ENCODE measurements at places on chromosomes 3 and 15.

- DNase-seq: no peak
Observed at GRCh38 chr3:197331131-197331530, 32.7 kb upstream of the DLG1 start.

- DNase-seq: peak; percentile 41
Observed at GRCh38 chr3:41198526-41198925, 779 bp upstream of the CTNNB1 start.

GRCh38 chr3:66397745-66398144 lies 103.1 kb downstream of the LRIG1 start:
- no peak for DNase-seq

DNA sequence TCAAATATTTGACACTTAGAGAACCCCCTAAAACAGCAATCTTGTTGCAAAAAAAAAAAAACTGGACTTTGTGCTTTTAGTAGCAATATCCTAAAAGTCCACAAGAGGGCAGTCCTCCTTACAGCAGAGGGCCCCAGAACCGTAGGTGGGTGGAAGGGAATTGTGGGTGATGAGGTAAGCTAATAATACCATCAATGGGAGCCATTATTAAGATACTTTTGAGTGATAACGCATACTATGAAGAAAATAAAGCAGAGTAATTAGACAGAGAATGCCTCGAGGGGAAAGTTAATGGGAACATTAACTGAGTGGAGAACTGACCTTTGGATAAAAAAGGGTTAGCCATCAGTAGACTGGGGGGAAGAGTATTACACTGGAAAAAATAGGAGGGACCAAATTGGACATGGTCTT lies 229.9 kb downstream of the THRB start:
- DNase-seq: no peak

DNA sequence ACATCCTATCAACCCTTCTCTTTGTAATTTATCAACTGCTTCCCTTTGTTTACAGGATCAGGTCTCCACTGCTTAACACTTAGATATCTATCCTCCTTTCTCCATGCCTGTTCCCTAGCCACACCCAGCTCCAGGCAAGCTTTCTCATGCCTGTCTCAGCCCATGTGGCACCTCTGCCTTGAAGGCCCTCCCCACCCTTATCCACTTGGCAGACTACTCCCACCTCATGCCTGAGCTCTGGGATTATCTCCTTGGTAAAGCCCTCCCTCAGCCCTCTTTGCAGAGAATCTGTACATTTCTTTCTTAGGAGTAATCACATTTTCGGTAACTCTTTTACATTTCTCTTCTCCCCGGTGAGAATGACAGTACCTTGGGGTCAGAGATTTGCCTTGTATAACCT lies 96.0 kb downstream of the ATP1B3 start:
- DNase-seq: no peak

DNA sequence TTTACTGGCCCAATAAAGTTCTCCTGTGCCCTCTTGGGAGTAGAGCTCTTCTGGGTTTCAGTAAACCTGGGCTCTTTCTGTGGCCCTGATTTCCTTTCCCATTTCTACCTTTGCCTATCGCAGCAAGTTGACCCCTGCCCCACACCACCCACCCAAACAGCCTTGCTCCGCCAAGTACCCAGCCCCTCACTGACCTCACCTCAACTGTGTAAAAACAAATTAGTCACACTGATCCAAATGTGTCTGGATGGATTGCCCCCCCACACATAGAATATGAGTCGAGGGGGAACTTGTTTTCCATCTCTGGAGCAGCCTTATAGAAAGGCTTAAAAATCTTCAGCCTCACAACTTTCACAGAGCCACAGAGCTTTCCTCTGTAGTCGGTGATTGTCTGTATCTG lies 28.6 kb upstream of the VEPH1 start:
- DNase-seq: no peak

DNA sequence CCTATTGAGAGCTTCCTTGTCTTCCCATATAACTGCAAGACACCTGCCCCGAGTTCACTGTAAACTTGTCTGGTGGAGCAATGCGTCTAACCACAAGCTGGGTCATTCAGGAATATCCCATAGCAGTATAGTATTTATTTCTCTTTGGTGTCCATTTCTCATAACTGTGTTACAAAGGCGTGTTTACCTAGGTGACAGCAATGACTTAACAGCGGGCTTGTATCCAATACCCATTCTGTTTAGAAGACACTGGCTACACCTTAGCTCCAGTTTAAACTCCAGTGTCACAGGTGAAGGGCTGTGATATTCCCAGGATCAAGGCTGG lies 24.3 kb downstream of the ATP10A start:
- DNase-seq: no peak

DNA sequence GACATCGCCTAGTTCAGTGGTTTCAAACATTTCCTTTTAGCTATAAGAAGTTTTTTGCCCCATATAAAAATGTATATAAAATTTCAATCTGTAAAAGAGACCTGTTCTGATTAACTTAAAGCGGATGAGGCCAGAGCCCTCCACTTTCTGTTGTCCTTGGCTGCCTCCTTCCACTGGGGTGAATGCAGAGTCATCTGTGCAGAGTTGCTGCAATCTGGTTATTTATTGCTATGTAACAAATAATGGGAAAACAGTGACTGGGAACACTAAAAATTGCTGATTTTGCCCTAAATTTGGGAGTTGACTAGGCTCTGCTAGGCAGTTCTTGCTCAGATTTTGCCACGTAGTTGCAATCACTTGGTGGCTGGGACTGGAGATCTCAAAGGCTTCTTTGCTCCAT lies 637.8 kb downstream of the GRM7 start:
- no peak for DNase-seq

GRCh38 chr3:160049988-160050387 lies 61.4 kb downstream of the IL12A start:
- DNase-seq: no peak

DNA sequence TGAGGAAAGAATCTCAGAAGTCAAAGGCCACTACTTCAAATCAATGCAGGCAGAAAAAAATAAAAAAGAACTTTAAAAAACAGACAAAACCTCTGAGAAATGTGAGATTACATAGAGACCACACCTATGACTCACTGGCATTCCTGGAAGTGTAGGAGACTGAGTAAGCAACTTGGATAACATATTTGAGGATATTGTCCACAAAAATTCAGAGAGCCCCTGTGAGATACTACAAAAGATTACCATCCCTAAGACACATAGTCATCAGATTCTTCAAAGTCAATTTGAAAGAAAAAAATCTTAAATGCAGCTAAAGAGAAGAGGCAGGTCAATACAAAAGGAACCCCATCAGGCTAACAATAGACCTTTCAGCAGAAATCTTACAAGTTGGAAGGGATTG lies 887.3 kb downstream of the NTRK3 start:
- no peak for DNase-seq

DNA sequence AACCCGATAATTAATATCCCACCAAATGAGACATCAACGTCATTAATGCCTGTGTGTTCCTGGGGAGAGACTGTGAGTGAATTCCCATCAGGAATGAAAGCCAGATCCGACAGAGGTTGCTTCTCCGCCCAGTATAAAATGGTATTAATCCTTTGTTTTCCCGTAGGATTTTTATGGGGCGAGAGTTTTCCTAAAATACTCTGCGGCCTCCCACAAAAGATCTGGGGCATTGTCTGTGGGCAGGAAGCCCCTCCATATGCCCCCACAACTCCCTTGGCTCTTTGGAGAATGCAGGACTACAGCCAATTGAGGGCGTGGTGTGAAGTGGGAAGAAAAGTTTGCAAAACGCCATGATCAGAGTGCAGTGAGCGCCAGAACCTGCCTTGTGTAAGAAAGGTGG lies 26.7 kb downstream of the ZIC4 start:
- no peak for DNase-seq

DNA sequence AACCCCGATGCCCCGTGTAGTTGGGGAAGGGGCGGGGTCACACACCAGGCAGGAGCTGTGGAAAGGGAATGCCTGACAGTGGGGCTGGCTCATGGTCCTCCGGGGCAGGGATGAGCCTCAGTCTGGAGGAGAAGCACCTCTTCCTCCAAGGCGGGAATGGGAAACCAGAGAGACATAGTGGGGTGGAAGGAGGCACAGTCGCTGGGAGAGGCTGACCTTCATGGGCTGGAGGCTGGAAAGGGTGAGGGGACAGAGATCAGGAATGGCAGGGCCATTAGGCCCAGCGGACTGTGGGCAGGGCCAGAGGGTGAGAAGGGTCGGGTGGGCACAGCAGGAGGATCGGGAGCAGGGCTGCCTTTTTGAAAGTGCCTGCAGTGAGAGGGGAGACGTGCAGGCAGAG lies 65.8 kb upstream of the LINGO1 start:
- DNase-seq: no peak

DNA sequence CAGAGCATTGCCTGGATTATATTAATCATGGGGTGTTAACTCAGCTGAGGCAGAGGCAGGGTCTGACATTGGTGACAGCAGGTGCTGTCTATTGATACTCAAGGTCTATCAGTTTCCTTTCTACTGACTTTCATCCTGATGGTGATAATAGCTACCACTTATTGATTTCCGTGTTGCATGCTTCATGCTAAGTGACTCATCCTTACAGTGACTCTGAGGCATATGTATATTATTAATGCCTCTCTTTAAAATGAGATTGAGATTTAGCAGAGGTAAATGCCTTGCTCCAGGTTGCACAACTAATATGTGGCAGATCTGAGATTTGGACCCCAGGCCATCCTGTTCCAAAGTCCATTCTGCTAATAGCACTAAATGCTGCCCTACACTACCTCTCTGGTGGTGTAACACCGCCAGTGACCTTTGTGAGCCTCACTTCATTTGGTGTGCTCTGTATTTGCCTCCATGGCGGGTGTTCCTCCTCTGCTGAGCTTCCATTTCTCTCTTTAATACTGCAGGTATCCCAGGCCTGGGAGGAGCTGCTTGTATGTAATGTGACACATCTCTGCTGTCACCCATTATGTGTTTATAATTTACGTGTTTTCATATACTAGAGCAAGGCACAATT lies 50.4 kb downstream of the GPR171 start:
- no peak for DNase-seq

- DNase-seq: no peak
Observed at GRCh38 chr3:173789530-173790162, 392.1 kb downstream of the NLGN1 start.

- DNase-seq: peak; percentile 95
Observed at GRCh38 chr3:196503196-196504076, at the start of gene RNF168. Gene RNF168, minus strand, starts transcription at chr3:196503768. Its CDS starts 595 bp downstream, at chr3:196503173.

GRCh38 chr3:32383136-32383711 lies 8.4 kb upstream of the CMTM7 start:
- DNase-seq: no peak

DNA sequence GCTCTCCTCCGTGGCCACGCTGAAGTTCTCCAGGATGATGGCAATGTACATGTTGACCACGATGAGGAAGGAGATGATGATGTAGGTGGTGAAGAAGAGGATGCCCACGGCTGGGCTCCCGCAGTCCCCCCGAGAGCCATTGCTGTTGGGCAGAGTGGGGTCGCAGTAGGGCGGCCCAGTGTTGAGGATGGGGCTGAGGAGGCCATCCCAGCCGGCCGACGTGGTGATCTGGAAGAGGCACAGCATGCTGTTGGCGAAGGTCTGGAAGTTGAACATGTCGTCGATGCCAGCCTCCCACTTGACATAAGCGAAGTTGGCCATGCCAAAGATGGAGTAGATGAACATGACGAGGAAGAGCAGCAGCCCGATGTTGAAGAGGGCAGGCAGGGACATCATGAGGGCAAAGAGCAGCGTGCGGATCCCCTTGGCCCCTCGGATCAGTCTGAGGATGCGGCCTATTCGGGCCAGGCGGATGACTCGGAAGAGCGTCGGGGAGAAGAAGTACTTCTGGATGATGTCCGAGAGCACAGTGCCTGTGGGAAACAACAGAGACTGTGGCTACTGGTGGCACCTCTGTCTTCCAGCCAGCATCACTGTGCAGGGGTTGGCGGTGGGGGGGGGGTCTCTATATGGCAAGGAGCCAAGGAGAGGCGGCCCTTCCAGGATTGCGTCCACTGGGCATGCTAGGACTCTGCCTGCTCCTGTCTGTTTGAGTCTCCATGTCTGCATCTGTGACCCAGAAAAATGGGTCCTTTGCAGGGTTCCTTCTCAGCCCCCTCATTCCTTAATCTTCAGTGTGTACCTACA lies 55.1 kb downstream of the EXOG start:
- DNase-seq: no peak

GRCh38 chr15:25088261-25088790 lies 133.5 kb downstream of the SNRPN start:
- no peak for DNase-seq

GRCh38 chr15:99677540-99678134 lies 55.6 kb downstream of the LYSMD4 start:
- DNase-seq: no peak

- no peak for DNase-seq
Observed at GRCh38 chr3:15750143-15750542, 47.6 kb downstream of the ANKRD28 start.

DNA sequence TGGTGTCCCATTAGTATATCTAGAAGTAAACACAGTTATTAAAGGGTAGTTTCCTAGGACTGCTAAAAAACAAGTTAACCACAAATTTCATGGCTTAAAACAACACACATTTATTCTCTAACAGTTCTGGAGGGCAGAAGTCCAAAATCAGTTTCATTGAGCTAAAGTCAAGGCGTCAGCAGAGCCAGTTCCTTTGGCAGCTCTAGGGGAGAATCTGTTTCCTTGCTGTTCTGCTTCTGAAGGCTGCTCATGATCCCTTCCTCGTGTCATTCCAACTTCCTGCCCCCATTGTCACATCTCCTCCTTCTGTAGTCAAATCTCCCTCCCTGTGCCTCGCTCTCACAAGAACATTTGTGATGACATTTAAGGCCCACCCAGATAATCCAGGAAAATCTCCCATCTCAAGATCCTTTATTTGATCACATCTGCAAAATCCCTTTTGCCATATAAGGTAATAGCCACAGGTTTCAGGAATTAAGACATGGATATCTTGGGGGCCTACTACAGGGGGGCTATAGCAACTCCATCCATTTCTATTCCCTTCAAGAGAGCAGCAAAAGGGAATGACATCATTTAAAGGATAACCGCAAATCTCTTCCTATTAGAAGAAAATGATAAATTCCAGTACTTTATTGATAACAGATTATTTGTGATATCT lies 50.1 kb downstream of the GPR176 start:
- no peak for DNase-seq

DNA sequence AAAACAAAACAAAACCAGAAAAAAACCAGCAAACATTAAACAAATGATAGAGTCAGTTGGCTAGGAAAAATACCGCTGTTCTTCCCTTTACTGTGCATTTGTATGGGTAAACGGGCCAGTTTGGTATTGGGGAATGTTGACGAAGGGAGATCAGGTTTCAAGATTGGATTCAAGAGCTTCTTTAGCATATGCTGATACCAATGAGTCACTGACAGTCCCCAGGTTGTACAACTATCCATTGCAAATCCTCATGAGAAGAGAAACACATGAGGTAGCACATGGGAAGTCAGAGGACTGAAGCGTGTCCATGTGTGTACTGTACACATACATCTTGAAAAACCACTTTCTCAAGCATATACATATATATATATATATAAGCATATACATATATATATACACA lies 25.6 kb downstream of the TIGIT start:
- DNase-seq: no peak

GRCh38 chr3:53817809-53818208 lies 28.4 kb downstream of the CHDH start:
- no peak for DNase-seq

DNA sequence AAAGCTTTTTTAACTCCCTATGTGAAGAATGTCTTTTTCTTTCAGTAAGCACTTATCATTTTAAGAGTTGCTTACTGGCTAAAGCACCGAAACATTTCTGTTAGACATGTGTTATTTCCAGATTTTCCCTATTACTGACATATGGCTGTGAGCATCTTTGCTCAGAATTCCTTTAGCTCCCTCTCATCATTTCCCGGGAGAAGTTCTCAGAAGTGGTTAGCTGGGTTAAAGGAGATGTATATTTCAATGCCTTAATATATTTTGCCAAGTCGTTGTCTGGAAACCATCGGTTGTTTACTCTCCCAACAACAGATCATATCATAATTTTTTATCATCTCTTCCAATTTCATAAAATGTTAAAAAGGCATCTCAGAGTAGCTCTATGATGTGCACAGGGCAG lies 396.5 kb downstream of the OCA2 start:
- DNase-seq: no peak
